ENCODE measurements at places on chromosomes 1 and 21.

GRCh38 chr1:218377143-218377660 lies 32.1 kb downstream of the TGFB2 start:
- DNase-seq: peak; percentile 48

DNA sequence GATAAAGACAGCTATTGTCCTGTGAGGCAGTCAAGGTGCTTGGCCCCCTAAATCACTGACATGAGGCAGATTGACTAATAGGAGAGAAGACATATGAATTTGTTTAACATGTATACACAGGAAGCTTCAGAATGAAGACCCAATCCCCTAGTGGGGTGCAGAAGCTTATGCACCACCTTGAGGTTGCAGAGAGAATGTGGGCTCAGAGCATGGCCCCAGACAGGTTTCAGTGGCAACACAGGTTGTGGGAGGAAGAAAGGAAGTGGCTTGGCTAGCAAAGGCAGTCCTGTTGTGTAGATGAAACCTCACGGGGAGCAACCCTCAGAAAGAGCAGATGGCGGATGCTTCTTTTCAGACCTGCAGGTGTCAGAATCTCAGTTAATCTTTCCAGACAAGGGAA lies 37.0 kb upstream of the PARP1 start:
- no peak for DNase-seq

DNA sequence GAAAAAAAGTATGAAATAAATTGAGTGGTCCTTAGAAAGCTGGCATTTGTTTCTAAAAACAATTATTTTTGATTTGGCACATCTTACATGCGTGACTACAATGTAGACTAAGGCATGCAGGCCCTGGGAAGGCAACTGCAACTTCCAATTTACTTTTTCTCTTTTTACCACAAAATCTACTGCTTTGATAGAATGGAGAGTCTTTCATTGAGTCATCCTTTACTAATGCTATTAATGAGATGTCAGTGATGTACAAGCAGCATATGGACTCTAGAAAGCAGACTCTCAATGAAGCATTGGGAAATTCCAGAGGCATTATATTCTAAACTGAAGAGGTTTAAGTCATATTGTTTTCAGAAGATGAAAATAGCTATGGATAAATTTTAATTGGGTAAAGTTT lies 29.6 kb upstream of the PRRX1 start:
- DNase-seq: no peak

DNA sequence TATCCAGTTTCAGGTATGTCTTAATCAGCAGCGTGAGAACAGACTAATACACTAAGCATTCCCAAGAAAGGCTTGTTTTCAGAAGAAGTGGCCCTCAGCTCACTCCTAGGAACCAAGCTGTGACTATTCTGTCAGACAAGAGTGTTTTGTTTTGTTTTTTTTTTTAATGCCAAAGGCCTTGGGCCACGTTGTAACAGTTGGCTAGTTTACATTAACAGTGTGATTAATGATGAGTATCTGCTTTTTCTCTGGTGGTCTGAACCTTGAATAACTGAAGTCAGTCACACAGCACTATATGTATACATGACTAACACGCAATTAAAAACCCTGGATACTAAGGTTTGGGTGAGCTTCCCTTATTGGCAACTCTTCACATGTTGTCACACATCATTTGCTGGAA lies 21.9 kb downstream of the DPYD start:
- DNase-seq: no peak

GRCh38 chr21:34336245-34336644 lies 27.6 kb upstream of the KCNE2 start:
- DNase-seq: no peak

DNA sequence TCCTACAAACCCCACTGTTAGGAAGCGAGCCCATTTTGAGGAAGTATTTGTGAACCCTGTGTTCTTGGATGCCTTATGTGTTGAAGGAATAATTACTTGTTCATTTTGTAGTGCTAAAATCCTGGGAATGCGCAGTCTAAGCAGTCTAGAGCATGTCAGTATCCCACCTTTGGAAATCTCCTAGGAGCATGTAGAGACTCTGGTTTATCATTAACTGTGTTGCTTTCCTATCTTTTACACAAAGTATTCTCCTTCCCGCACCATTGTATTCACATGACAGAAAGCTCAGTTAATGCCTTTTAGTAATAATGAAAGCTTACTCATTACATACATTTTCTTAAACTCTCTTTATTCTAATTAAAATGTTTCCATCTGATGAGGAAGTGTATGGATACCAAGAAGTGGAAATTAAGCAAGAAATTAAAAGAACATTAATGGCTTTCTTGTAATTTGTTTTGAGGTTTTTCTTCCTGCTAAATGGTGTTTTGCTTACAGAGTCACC lies 99.4 kb downstream of the CAMTA1 start:
- DNase-seq: no peak

GRCh38 chr1:91555821-91556531 lies 55.3 kb downstream of the CDC7 start:
- no peak for DNase-seq

GRCh38 chr21:24714646-24715200 lies 892.6 kb downstream of the MRPL39 start:
- no peak for DNase-seq

All from femur (tissue), 1 donor.